Iris pigment epithelial cell (primary cell): ENCODE measurements at places on chromosomes 12 and 14.

- no peak for DNase-seq
These were observed 2.4 kb upstream of the KRT83 start for GRCh38 chr12:52323416-52324152.

DNA sequence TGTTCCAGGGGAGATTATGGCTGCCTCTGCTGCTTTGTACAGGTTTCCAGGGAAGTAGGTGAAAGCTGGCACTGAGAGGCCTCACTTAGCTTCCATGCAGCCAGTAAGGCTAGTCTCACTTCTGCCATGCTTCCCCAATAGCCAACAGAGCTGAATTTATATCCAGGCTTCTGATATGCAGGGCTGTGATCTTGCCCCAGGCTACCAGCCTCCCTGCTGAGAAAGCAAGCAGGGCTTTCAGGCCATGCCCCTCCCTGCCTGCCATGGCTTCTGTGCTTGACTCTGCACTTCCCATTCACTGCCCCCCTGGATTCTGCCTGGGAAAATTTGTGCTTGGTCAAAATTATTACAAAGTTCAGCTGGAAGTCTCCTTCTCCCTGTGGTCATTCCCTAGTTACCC, 302.1 kb upstream of the FBXO33 start:
- DNase-seq = no peak

- DNase-seq = peak; percentile 41
These were observed 76.6 kb downstream of the LRP6 start for GRCh38 chr12:12190087-12190809.

- no peak for DNase-seq
These were observed 4.0 kb downstream of the RAB15 start for GRCh38 chr14:64968167-64968566.

DNA sequence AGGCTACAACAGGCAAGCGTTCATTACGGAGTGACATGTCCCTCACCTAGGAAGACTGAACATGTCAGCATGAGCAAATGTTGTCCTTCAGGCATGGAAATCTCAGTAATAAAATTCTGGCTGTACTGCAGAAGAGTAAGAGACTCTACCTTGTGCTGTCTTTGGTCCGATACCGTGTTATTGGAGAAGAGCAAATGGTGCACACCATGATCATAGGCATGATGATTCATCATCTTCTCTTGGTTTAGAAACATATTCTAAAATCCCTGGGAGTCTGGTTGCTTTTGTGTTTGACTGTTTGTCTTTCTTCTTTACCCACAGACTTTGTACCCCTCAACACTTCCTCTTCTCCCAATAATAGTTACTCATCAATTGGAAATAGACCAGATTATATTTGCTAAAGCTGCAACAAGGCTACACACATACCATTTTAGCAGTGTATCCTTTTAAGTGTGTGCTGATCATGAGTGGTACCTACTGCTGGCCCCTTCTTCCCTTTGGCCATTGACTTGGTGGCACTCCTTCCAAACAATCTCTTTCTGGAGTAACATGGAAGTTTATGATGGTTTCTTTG, 93.5 kb downstream of the RTN1 start:
- DNase-seq = no peak

- DNase-seq = peak; percentile 74
These were observed at the start of gene TRHDE for GRCh38 chr12:72272091-72272661. TRHDE (plus strand) TSS chr12:72272370; CDS start chr12:72272644, 274 bp downstream.

DNA sequence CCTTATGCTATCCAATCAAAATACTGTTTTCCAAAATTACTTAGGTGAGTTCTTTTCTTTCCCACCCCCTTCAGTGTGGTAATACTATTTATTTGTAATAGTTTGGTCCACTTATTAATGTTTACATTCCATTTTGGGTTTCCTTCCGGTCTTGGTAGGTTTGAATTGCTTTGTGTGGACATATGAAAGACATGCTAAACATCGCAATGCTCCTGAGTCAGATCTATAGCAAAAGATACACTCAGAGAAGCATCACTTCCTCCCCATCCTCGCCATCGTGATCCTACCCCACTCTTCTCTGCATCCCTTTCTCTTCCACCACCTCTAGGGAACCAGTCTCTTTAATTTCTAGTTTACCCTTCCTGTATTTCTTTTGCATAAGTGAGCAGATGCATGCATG, 30.0 kb downstream of the TUNAR start:
- no peak for DNase-seq

DNA sequence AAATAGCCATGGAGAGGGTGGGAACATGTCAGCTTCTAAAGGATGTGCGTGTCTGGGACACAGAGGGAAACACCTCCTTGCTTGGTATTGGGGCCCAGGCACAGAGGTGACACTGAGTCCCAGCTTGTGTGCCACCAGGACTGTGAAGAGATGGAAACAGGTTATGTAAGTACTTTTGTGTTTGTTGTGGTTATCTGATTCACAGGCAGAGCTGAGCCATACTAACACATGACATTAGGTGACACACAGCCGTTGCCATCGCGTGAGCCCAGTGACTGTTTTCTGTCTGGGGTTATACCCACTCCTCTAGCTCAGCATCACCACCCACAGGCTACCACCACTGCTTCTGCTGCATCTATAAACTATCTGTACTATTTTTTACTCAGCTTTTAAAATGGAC, 12.1 kb upstream of the FLVCR2 start:
- no peak for DNase-seq

GRCh38 chr12:6528539-6529235, 5.6 kb upstream of the GAPDH start:
- no peak for DNase-seq

- peak; percentile 36 for DNase-seq
These were observed 6.0 kb upstream of the SDSL start for GRCh38 chr12:113416091-113416754.

- peak; percentile 79 for DNase-seq
These were observed 17.8 kb downstream of the FBXL14 start for GRCh38 chr12:1576410-1577241.

- DNase-seq = no peak
These were observed 4.8 kb downstream of the FAM222A start for GRCh38 chr12:109718390-109718789.

DNA sequence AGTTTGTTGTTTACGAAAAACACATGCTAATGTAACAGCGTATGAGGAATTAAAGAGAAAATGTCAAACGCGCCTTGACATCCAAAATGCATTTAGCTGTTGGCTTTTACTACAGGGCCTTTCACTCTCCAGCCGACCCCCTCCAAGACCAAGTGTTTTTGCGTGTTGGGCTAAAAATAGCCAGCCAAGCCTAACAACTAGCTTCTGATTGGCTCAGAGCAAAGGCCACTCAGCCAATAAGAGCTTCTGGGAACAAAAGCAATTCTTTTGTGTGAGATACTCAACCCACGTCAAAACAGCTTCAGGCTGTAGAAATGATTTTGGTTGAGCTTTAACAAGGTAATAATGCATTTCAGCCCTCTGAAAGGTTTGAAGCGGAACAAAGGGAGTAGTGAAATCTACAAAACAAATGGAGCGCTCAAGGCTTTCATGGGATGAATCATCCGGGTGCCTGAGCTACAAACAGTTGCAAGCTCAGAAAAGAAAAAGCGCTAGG, 198.7 kb upstream of the DCN start:
- peak; percentile 91 for DNase-seq

DNA sequence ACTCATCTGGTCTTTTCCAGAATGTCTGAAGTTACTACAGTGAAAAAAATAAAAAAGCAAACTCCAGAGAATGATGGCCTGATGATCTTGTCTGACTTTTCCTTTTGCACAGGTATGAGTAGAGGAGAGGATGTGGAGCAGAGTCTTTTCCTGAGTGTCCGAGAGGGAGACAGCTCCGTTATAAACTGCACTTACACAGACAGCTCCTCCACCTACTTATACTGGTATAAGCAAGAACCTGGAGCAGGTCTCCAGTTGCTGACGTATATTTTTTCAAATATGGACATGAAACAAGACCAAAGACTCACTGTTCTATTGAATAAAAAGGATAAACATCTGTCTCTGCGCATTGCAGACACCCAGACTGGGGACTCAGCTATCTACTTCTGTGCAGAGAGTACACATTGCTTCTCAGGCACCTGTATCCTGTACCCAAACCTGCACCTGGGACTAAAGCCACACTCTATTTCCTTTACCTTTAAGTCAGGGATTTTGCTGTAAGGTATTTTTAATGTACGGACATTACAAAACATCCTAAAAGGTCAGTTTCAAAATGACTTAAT, 75.8 kb upstream of the OR4E1 start:
- no peak for DNase-seq

DNA sequence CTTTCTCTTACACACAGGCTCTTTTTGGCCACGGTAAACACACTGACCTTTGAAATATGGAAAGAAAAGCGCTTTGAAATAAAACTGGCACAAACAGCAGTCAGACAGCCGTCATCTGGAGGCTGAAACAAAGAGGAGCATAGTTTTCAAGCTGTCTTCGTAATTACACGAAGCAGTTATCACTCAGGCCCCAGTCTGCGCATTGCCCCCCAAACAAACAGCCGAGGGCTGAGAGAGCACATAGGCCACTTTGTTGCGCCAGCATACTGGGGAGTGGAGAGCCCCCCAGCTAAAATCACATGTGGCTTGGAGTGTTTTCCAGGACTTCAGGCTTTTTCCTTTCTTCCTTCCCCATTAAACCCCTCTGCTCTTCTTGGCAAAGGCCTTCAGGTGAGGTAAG, 142.9 kb upstream of the BTG1 start:
- DNase-seq = no peak

- DNase-seq = no peak
These were observed 41.3 kb downstream of the CD9 start for GRCh38 chr12:6241495-6241894.

DNA sequence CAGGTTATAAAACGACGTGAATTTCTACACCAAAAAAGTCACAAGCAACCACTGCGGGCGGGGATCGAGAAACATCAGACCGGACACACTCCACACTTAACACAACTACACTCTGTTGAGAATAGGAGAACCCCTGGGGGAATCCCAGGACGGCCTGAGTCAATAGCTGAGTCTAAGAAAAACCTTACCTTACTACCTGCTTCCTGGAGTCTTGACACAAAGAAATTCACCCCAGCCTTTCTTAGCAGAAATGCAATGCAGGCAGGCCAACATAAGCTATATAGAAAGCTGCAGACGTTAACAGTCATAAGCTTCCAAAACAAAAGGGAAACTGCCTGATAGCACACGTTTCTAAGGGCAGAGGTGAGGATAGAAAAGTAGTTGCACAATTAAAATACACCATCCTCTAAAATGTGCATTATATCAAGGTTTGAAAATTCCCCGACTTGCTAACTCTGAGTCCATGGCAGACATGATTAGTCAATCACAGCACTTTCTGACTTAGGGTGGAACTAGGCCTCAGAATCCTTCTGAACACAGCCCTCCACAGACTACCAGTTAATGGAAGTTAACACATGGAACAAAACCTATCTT, 68.0 kb downstream of the CCDC88C start:
- no peak for DNase-seq

- peak; percentile 75 for DNase-seq
These were observed 255.8 kb upstream of the CRY1 start for GRCh38 chr12:107349008-107349747.

- no peak for DNase-seq
These were observed 271.4 kb downstream of the RASSF9 start for GRCh38 chr12:85564786-85565185.

GRCh38 chr14:73246387-73247150, 9.3 kb downstream of the PAPLN start:
- DNase-seq = no peak

- peak; percentile 12 for DNase-seq
These were observed 430.5 kb downstream of the DPF3 start for GRCh38 chr14:72463291-72463866.

- DNase-seq = no peak
These were observed 188.9 kb downstream of the CAND1 start for GRCh38 chr12:67457778-67458665.

GRCh38 chr12:47094804-47095203, 15.0 kb upstream of the AMIGO2 start:
- no peak for DNase-seq

DNA sequence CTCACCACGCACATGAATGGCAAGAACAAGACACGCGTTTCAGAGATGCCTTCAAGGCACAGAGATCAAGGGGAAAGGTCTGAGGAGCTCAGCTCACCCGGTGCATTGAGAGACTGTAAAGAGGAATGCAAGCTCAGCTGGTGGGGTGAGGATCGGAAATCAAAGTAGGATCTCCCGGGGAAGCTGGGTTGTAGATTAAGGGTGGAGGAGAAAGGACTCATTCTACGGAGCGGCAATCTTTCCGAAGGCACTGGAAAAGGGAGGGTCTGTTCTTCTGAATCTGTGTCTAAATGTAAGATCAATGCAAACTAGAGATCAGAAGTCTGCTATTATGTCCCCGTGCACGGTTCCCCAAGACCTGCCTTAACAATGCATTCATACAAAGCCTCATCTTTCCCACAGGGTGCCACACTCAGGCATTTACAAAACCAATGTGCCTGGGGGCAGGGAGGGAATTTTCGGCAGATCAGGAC, 41.6 kb upstream of the PYGL start:
- no peak for DNase-seq

DNA sequence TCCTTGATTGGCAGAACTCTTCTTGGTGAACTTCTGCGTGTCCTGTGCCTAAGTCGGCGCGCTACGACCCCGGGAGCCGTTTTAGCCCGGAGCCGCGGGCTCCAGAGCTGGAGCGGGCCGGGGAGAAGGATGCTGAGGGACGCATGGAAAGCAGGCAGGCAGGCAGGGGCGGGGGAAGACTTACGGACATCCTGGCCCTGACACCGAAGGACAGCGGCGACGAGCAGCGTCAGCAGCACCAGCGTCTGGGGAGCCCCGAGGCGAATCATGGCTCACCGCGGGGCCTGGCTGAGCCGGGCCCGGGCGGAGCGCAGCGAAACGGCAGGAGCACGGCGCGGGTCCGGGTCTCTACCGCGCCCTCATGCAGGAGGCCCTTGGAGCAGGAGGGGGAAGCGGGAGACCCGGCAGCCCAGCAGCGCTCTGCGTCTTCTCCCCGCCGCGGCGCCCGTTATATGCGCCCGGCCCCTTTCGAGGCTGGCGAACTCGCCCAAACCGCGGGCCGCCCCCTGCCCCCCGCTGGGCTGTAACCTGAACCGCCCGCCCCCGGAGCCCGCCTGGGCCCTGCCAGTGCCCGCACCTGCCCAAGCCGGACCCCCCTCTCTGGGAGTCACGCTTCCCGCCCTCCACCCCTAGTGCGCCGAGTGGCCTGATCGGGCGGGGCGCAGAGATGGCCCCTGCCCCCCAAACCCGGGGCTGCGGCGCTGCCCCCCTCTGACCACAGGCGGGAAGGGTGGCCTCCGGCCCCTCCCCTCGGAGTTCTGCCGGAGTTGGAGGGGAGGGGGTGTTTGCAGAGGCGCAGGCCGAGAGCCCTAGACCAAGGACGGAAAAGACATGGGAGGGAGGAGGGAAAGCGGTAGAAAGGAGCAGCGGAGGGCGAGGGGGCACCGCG, at the start of gene COL2A1:
Gene COL2A1, minus strand, starts transcription at position 424 of the 889 bp plus-strand sequence. Its CDS starts 155 bp downstream, at position 269.
- DNase-seq = peak; percentile 7
